Neural crest cell (in vitro differentiated cells): ENCODE measurements at places on chromosomes 3 and 15.

DNA sequence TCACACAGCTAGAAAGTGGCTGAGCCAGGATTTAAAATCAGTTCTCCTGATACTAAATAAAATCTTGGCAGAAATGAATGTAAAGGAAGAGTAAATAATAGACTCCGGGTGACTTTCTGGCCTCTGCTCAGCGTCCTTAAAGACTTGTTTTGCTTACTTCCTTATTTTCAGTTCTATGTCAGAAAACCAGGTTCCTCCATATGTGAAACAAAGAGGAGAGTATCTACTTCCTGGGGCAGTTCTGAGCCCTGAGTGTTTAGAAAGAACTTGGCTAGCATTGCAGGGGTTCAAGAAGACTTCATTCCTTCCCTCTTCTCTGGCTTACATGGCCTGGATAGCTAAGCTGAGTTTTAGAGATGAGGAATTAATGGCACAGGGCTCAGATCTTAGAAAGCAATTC, 222.8 kb upstream of the TLE3 start:
- no peak for DNase-seq

DNA sequence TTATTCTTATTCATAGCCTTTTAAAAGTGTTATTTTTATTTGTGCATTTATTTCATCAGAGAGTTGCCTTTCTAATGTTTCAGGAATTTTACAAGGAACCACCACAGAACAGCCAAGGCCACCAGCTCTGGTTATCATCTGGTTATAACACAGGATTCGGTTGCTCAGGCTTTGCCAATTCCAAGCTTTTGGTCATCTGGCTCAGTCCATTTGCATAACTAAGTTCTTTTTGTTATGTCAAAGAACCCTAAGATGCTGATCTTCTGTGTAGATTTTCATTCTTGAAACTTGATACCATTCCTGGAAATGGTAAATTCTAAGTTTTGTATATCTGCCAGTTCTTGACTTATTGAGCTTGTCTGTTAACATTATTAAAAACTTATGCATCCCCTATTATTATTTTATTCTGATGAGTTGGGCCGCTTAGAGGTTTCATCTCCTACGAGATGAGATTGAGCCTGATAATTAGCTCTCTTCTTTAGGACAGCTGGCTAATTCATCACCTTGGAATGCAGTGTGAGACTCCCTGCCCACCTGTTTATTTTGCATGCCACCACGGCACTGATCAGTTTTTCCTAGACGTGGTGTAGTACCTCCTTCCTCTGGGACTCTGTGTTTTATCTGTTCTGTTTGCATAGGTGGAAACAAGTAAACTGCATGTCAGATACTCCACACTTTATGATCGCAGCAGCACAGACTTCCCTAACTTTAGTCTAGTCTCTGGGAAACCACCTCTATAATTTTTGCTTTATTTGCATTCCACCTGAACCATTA, 264.8 kb downstream of the SLCO3A1 start:
- no peak for DNase-seq

DNA sequence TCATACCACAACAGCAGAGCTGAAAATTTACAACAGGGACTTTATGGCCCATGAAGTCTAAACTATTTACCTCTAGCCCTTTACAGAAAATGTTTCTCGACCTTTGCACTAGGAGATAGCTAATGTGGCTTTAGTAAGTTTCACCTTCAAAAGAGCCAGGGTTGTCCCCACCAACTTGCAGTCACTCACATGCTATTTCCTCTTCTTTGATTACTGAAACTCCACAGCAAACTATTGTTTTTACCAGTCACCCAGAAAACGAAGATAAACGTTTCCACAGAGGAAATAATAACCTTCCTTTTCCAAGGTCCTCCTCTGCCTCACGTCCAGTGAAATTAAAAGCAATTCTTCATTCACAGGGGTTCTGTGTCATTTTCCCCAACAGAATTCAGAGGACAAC, 48.2 kb downstream of the WWTR1 start:
- DNase-seq, result no peak

- DNase-seq, result no peak
Measured at GRCh38 chr3:181017690-181018089, 28.2 kb upstream of the DNAJC19 start.

DNA sequence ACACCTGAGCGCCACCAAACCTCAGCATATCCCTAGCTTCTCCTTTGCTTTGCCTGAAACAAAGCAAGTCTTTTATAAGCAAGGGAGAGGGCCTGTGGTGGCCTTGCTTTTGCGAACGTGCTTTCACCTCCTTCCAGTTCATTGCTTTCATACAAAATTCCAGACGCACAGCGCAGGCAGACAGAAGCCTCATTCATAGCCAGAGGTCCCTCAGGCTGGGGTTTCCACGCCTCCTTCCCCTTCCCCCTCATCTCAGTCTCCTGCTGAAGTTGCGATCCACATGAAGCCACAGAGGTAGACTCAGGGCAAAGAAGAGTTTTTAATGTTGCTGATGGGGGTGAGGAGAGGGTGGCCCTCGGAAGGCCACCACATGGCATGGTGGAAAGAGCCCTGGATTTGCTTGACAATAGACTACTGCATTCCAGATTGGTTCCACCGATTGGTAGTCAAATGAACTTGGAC, 59.4 kb upstream of the FLNB start:
- DNase-seq, result peak; percentile 42
